CD8-positive, alpha-beta memory T cell (primary cell): ENCODE measurements at places on chromosomes 6 and 20. TPM values are rescaled to one million over a fixed set of nuclear protein-coding genes. Genes with fewer than 3 reads are reported as not detected.

OPN5 gene
- polyA plus RNA-seq: not detected

TP53INP2 gene
- 1.1 TPM for polyA plus RNA-seq

CLVS2 gene
- polyA plus RNA-seq: not detected

DPM1 gene
- polyA plus RNA-seq: 65.6 TPM

FOXS1 gene
- not detected for polyA plus RNA-seq

DSP gene
- 0.08 TPM for polyA plus RNA-seq

SCRT2 gene
- polyA plus RNA-seq: not detected

SOBP gene
- polyA plus RNA-seq: 0.30 TPM

TINAG gene
- not detected for polyA plus RNA-seq

CRISP1 gene
- polyA plus RNA-seq: not detected

BTBD3 gene
- polyA plus RNA-seq: 0.18 TPM

EYA2 gene
- polyA plus RNA-seq: not detected
